ENCODE measurements at places on chromosomes 6 and 20.
A peak's percentile ranks its signal among the peaks of the same experiment; 100 is the strongest.

DNA sequence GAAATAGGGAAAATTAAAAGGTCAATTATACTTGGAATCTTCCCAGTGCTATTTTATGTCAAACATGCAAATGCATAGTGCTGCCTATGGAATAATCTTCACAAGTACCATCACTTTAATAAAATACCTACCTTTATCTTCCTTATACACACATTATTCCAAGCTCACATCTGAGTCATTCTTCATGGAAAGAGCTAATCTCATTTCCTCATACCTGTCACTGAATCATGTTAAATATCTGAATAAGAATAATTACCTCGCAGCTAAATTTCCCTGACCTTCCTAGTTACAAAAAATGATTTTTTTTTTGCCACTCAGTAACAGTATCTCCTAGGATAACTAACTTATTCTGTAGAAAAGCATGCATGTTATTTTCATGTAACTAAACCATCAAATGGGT lies 661.4 kb upstream of the HS3ST5 start:
- DNase-seq, result no peak

DNA sequence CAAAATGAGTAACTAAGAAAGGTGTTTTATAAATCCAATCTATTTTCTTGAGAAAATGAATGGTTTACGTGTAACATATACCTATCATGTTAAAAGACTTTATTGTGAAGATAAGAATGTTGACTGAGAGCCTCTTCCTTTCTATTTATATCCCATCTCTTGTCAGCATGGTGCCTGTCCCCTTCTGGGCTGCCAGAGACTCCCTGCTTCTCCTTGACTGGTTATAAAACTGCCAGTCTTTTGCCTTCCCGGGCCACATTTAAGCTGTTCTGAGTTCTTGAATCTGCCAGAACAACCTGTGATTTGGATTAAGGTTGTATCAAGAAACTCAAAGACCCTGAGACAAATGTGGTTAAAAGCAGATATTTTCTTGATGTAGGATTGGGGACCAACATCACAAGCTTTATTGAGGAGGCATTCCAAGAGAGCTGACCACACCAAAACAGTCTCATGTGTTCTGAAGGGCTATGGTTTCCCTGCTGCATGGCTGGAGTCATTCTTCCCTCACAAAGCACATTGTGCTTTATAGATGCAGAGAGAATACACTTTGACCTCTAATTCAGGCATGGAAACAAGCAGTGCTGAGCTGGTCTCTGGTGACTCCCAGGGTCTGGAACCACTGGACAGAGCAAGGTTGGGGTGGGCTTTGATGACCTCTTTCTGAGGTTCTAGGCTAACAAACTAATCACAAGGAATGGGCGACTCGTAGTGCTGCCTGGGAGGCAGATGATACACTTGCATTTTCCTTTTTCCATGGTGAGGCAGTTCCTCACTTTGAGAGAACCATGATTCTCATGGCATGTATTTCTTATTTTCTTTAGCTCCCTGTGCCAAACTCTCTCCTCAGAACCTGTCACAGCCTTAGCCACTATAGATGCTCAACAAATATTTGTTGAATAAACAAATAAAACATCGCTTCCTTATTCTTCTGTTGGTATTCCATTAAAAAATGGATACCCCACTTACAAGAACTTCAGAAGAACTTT lies 205.0 kb upstream of the PREP start:
- DNase-seq, result peak; percentile 59

DNA sequence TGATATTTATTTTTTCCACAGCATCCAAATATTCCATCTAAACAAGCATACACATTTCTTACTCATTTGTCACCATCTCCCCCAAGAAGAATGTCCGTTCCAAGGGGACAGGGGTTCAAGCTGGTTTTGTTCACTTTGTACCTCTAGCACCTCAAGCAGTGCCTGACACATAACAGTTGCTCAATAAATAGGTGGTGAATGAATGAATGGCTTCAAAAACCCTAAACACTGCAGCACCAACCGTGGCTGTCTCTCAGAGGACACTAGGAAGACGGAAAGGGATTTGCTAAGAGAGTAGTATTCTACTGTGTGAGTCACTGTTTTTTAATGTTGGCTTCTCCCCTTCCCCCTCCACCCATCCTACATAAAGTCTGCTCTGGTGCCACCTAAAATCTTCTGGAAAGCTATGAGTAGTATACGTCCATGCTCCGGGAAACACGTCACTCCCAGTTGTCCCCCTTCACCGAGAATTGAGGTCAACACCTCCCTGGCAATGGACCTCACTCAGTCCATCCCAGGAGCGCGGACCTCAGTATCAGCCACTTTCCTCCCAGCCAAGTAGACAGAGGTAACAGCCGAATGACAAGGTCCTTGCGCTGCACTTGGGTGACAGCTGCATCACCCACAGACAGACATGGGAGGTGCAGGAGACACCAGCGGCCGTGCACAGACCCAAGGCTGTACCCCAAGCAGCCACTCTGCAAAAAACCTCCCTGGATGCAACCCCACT lies 107.4 kb downstream of the PREX1 start:
- DNase-seq, result no peak

GRCh38 chr6:157556671-157557430 lies 175.9 kb downstream of the ZDHHC14 start:
- DNase-seq, result no peak

DNA sequence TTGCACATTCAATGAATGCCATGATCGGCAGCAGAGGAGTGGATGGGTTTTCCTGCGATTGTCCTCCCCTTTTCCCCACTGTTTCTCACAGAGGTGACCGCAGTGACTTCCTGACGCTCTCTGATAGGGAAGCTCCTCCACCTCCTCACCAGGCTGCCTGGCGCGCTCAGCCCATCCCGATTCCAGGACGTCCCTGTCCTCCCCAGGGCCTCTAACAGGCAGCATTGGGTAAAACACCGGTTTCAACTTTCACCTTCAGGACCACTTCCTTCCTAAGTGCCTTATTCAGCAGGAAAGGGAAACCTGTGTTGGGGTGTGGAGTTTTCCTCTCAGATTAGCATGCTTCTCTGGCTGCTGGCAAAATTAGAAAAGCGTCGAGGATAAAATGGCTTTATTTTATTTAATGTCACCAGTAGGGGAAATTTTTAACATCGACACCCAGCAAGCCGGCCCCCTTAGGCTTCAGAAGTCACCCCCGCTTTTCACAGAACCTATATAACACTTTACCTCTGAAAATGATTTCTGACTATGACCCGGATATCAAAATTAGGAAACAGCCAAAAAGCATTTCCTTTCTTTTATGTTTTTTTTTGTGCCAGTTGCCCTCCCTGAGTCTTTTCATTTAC lies 570.4 kb upstream of the GJE1 start:
- DNase-seq, result peak; percentile 27

DNA sequence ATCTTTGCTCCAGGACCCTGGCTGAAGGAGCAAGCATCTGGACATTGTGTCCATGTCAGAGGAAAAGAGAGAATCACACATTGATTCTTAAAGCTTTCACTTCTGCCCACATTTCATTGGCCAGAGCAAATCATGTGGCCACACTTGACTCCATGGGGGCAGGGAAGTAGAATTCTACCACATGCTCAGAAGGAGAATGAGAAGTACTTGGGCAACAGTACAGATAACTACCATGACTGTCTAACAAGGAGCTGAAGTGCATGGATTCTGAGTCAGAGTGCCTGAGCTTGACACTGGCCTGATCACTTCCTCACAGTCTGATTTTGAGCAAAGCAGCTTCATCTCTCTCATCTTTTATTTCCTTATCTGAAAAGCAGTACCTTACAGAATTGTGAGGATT lies 38.6 kb downstream of the GHRH start:
- DNase-seq, result peak; percentile 91

DNA sequence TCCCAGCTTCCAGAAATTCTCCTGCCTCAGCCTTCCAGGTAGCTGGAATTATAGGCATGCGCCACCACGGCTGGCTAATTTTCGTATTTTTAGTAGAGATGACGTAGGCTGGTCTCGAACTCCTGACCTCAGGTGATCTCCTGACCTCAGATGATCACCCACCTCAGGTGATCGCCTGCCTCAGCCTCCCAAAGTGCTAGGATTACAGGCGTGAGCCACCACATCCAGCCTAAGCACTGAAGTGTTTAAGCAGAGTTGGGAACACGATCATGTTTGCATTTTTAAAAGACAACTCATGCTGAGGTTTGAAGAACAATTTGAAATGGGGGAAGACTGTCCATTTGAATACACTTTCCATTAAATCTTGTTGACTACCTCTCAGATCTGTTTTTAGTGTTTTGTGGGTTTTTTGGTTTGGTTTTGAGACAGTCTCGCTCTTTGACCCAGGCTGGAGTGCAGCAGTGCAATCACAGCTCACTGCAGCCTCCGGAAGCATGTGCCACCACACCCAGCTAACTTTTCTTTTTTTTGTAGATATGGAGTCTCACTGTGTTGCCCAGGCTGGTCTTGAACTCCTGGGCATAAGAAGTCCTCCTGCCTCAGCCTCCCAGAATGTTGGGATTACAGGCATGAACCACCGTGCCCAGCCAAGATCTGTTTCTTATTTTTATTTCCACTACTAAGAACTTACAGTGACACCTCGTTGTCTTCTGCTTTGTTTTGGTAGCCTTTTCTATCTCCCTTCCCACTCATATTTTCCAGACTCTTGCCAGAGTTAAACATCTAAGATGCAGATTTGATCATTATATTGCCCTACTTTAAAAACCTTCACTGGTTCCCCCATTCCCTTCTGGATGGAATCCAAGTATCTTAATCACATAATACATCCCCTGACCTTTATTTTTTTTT lies 5.5 kb downstream of the CASP8AP2 start:
- DNase-seq, result peak; percentile 16

DNA sequence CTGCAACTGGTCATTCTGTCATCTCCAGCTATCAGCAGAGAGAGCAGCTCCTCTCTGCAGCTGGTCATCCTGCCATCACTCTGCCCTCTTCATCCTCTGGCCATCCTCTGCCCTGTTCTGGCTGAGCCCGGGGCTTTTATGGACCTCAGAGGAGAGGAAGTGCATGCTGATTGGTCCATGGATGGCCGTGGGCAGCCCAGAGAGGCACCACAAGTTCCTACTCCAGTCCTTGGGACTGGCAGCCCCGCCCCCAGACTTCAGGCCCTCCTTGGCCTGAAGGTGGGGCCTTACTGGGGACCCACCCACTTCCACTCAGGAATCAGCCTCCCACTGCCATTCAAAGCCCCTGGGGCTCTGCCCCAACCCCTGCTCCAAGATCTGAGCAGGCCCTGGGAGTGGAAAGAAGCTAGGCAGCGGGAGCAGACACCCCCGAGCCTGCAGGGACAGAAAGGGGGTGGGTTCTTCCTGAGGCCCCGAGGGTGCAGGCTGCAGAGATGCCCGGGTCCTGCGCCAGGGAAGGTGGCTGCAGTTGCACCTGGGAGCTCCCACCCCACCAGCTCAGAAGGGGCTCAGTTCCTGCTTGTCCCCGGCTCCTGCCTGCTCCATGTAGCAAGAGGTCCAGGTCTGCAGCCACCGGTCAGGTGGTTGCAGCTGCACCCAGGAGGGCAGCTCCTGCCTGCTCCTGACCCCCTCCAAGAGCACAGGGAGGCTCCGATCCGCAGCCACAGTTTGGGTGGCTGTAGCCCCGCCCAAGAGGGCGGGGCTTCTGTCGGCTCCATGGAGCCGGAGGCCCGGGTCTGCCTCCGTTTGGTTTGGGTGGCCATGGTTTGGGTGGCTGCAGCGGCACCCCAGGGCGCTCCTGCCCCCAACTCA lies 34.1 kb upstream of the HMGA1 start:
- no peak for DNase-seq

DNA sequence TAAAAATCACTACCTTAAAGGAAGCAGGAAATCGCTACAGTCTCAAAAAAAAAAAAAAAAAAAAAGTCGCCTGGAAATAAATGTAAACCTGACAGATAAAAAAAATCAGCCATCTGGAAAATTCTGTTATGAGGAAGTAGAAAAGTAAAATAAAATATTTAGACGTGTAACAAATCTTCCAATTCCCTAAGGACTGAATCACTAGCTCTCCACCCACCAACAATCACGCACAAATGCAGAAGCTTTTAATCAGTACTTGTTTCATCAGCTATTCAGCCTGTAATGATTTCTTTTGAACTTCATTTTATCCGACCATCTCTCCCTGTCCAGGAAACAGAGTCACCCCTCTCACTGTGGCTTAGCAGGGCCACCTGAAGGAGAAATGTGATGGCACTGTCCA lies 59.0 kb downstream of the SLC23A2 start:
- DNase-seq, result peak; percentile 23

DNA sequence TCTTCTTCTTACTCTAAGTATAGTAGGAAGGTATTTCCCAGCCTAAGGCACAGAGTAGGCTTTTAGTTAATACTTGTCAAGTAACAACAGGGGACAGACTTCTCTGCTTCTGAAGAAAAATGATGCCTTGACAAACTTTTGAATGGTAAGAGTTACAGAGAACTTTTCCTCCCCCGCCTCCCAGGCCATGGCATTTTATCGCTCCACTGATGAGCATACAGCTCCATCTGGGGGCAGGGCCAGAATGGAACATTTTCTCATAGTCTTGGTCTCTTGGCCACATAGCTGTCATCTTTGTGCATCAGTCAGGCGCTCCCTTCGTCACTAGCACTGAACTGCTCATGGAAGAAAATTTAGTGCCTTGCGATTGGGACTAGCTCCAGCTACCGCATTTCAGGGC lies 1066.8 kb upstream of the CITED2 start:
- DNase-seq, result peak; percentile 63

- no peak for DNase-seq
These were observed 28.3 kb downstream of the ZNF831 start for GRCh38 chr20:59191756-59192532.

DNA sequence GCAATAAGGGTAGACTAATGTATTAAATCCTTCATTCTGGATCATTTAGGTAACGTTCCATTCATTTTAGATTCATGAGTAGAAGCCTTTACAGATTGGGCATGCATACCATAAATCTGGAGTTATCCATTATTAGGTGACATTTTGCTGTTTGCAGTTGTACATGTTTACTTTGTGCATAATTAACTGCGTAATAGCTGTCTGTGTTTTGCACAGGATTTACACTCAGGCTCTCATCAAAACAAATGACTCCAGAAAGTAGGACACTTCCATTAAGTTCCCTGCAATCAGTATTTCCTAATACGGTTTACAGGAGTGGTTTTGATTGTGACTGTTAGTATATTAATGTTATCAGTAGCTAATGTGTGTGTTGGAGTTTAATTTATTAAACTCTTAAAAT lies 997.4 kb downstream of the HACE1 start:
- no peak for DNase-seq

GRCh38 chr20:40702504-40702903 lies 13.5 kb upstream of the MAFB start:
- no peak for DNase-seq

GRCh38 chr6:137020776-137021175 lies 24.0 kb downstream of the IL20RA start:
- no peak for DNase-seq

DNA sequence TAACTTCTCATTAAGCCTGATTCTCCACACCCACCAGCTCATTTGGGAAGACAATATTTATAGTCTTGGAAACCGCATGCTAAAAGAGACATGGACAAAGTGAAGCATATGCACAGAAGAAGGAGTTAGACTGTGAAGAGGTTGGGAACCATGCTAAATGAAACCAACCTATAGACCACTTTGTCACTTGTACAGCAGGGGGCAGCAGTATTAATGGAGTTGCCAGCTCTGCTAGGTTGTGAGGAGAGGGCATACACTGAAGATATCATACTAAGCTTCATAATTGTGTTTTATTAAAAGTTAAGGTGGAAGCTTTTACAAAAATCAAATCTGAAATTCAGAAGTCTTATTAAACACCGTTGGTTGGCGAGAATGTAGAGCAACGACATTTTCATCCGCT lies 38.3 kb upstream of the HMGCLL1 start:
- peak; percentile 34 for DNase-seq

- no peak for DNase-seq
These were observed 78.9 kb downstream of the FAM50B start for GRCh38 chr6:3928111-3928510.

- no peak for DNase-seq
These were observed 938 bp downstream of the WRNIP1 start for GRCh38 chr6:2765896-2766766.

GRCh38 chr6:139257821-139258398 lies 33.9 kb downstream of the TXLNB start:
- DNase-seq, result no peak
